ENCODE measurements at places on chromosomes 16 and 17.

- no peak for DNase-seq
These were observed 69.8 kb upstream of the ANKFN1 start for GRCh38 chr17:56083475-56083874.

DNA sequence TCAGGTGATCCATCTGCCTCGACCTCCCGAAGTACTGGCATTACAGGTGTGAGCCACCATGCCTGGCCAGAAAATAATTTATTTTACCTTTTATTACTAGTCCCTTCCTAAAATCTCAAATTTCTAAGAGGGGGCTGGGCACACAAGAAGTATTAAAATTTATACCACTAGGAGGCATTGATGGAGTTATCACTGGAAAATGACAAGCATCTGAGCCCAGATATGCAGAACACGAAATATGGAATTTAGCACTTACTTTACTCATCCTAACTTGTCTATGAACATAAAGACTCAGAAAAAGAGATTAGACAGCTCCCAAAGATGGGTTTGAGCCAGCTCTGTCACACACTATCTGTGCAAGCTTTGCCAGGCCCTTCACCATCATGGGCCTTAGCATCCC, 46.4 kb downstream of the STAT5A start:
- no peak for DNase-seq

DNA sequence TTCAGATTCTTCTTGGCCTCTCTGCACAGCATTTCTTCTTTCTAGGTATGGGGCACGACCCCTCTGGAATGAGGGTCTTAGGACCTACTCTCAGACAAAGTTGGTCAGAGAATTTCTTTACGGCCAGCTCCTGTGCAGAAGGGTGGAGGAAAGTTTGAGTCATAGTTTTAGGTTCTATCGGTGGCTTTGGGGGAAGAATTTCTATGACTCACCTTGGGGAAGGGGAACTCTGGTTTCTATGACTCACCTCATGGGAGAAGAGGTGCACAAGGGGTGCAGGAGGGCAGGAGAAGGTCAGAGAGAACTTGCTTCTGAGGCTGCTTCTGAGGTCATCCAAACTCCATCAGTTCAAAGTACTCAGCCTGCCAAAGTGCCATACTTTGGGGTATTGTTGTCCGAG, 2.5 kb upstream of the ABCC12 start:
- DNase-seq: no peak

GRCh38 chr17:19301274-19301951, 61.1 kb downstream of the B9D1 start:
- DNase-seq: no peak

DNA sequence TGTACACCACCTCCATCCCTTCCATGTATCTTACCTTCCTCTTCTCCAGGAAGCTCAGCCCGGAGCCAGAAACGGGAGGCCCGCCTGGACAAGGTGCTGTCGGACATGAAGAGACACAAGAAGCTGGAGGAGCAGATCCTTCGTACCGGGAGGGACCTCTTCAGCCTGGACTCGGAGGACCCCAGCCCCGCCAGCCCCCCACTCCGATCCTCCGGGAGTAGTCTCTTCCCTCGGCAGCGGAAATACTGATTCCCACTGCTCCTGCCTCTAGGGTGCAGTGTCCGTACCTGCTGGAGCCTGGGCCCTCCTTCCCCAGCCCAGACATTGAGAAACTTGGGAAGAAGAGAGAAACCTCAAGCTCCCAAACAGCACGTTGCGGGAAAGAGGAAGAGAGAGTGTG, 756 bp upstream of the MVP start:
- DNase-seq: no peak

- DNase-seq: peak; percentile 84
These were observed 165.2 kb downstream of the VPS53 start for GRCh38 chr17:549177-550040.

- no peak for DNase-seq
These were observed 23.8 kb downstream of the EPN2 start for GRCh38 chr17:19260958-19261357.

GRCh38 chr17:75876938-75877751, 1.2 kb downstream of the TRIM47 start:
- peak; percentile 92 for DNase-seq

- no peak for DNase-seq
These were observed 43.4 kb downstream of the CPD start for GRCh38 chr17:30422171-30422570.

DNA sequence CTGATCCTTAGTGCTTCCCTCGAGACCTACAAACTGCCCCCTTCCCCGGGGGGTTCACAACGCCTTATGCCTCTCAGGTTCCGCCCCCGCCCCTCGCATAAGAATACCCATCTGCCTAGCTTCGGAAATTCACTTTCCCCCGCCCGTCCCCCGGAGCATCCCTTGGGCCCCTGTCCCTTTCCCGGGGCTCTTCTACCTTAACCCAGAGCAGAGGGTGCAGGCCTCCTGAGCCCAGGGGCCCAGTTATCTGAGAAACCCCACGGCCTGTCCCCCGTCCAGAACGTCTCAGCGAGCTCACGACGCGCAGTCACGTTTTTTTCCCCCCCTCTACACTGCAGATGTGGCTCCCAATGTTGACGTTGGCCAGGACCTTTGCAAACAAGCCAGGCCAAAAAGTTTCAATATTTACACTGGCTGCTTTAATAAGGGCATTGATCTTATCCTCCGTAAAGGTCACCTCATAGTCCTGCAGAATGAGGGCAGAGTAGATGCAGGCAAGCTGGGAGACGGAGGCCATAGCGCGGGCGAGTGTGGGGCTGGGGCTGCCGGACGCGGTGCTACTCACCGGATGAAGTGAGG, 1.4 kb upstream of the NBR1 start:
- no peak for DNase-seq

DNA sequence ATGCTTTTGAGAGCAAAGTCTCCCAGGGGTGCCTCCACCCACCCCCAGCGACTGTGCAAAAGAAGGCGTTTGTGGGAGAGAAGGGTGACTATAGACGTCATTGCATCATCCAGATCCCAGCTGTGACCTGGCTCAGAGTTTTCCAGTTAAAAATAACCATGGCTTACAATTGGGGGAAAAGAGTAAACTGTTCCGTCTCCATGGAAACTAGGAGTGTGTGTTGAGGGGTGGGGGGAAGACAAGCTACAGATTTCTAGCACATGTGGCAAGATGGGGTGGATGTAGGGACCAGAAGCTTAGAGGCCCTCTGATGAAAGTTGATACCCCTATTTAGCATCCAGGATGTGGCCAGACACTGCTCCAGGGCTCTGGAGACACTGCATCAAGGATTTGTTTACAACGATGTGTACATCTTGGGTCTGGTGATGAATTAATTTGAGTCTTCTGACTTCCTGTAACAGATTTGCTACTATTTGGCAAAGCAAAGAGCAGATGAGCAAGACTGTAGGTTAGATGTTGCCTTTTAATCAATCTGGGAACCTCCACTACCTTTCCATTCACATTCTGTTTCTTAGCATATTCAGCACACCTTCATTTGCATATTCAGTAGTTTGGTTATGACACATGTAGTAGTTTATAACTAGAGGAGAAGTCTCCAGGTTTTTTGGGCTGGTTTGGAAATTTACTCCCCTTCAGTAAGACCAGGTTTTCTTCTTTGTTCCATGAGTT, 6.2 kb upstream of the DUSP14 start:
- DNase-seq: peak; percentile 87

DNA sequence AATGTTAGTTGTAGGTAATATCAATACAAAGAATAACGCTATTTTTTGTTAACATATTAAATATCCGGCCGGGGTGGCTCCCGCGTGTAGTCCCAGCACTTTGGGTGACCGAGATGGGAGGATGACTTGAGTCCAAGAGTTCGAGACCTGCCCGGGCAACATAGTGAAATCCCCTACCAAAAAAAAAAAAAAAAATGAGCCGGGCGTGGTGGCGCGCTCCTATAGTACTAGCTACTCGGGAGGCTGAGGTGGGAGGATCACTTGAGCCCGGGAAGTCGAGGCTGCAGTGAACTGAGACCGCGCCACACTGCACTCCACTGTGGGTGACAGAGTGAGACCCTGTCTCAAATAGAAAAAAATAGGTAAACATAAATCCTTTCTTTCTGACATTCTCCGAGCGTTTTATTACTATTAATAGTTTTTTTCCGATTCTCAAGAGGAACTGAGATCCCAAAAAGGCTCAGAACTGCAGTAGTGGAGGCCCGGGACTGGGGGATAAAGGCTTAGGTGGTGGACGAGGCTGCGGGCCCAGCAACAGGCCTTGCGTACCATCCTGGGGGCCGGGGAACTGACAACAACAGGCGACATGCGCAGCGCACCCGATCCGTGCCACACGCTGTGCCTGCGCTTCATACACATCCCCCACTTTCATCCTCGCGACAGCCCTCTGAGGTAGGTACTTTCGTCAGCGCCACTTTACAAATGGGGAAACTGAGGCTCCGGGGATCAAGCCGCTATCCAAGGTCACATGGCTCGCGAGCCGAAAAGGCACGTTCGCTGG, 919 bp downstream of the N4BP1 start:
- DNase-seq: peak; percentile 62

GRCh38 chr16:69725480-69726312, 664 bp downstream of the NQO1 start:
- DNase-seq: no peak

GRCh38 chr17:28925912-28926365, 23.1 kb upstream of the DHRS13 start:
- DNase-seq: no peak

GRCh38 chr16:83513008-83513755, 294.6 kb upstream of the HSBP1 start:
- DNase-seq: no peak

DNA sequence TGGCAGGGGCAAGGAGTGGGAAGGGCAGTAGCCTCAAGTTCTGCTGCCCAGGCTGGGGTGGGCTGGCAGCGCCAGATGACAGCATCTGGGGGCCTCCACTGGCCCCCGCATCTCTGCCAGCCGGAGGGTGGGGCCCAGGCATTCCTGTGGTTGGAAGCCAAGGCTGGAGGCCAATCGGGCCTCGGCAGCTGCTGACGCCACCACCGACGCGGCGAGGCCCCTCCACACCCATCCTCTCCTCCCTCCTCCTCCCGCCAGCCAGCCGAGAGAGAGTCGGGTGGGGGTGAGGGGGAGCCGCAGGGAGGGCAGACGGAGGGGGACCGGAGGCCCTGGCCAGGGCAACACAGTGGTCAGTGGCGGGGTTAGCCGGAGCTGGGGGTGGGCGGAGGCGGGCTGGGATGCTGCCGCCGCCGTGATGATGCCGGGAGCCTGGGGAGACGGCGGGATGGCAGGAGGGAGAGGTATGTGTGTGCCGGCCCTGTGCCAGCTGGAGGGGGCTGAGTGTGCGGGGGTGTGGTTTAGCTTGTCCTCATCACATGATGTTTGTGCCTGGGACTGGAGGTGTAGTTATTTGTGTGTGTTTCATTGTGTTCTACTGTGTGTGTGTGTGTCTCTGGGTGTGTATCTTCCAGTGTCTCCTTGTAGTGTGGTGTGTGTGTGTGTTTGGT, 36.6 kb downstream of the ARHGAP23 start:
- DNase-seq: peak; percentile 92

GRCh38 chr16:13660807-13661206, 259.1 kb upstream of the ERCC4 start:
- DNase-seq: no peak

DNA sequence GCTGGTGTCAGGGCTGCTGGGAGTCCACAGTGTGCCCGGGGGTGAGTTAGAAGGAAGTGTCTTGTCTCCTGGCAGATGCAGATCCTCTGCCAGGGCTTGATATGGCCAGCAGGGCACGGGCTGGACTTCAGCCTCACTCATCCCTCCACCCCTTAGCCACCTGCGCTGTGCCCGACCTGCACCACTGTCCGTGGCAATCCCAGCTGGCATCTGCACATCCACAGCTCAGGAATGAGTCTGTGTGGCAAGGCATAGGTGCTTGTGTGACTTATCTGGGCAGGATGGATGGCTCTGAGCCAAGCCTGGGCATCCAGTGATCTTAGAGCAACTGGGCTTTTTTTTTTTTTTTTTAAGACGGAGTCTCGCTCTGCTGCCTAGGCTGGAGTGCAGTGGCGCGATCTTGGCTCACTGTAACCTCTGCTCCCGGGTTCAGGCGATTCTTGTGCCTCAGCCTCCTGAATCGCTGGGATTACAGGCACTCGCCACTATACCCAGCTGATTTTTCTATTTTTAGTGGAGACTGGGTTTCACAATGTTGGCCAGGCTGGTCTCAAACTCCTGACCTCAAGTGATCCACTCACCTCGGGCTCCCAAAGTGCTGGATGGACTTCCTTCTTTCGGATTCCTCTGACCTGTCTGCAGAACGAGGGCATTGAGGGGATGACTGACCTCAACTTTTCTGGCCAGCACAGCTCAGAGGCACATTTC, 22.5 kb upstream of the CACNG1 start:
- DNase-seq: no peak

- DNase-seq: peak; percentile 67
These were observed 16.6 kb upstream of the DLX4 start for GRCh38 chr17:49952209-49952911.

DNA sequence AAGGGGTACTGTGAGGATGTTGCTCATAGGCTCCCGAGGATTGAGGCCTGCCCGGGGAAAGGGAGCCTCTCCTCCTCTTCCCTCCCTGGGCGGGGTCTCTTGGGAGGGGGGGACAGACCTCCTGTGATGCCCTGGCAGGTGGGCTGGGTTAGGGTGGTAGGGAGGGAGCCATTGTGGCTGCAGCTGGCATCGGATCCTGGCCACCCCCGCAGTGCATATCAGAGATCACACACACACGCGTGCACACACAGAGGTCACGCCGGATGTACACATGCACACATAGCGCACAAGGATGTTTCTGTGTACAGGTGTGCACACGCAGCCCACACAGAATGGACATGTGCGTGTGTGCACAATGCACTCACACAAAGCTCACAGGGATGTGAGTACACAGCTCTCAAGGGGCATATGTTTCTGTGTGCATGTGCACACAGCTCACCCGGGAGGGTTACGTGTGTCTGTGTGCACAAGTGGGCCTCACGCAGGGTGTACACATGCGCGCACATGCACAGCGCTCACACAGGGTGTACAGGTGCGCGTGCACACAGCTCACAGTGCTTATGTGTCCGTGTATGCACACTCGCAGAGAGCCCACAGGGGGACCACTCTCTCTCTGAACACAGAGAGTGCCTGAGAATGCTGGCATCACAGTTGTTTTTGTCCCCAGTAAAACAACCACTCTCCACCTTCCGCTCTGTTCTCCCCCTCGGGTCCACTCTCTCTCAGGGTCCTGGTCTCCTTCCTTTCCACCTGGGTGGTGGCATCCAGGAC, 2.4 kb downstream of the GJD3 start:
- DNase-seq: no peak

DNA sequence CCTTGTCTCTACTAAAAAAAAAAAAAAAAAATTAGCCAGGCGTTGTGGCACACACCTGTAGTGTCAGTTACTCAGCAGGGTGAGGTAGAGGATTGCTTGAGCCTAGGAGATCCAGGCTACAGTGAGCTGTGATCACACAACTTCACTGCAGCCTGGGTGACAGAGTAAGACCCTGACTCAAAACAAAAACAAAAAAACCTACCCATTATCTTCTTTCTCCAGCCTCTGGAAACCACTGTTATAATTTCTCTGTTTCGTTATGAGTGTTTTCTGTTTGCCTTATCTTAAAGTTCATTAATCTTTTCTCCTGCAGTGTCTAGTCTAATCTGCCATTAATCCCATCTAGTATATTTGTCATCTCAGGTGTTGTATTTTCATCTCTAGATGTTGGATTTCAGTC, 18.6 kb upstream of the CLTC start:
- no peak for DNase-seq
